Activated CD8-positive, alpha-beta memory T cell treated with anti-CD3 and anti-CD28 coated beads for 4 hours (primary cell): ENCODE measurements at places on chromosomes 6 and 20.

GRCh38 chr6:96469312-96469711 is 52.3 kb upstream of the UFL1 start:
- no peak for DNase-seq

GRCh38 chr20:1832634-1833033 is 62.6 kb upstream of the SIRPA start:
- no peak for DNase-seq

- no peak for DNase-seq
Measured at GRCh38 chr6:67768972-67769371, 866.1 kb upstream of the ADGRB3 start.

- DNase-seq, result no peak
Measured at GRCh38 chr20:36582322-36582721, 8.9 kb downstream of the TGIF2 start.

GRCh38 chr20:50691573-50692551 is 520 bp upstream of the RIPOR3 start:
- no peak for DNase-seq

- DNase-seq, result no peak
Measured at GRCh38 chr20:12598894-12599293, 409.9 kb upstream of the SPTLC3 start.

GRCh38 chr20:51914758-51915157 is 112.4 kb upstream of the SALL4 start:
- DNase-seq, result no peak

- no peak for DNase-seq
Measured at GRCh38 chr6:72078096-72078495, 191.7 kb downstream of the RIMS1 start.

DNA sequence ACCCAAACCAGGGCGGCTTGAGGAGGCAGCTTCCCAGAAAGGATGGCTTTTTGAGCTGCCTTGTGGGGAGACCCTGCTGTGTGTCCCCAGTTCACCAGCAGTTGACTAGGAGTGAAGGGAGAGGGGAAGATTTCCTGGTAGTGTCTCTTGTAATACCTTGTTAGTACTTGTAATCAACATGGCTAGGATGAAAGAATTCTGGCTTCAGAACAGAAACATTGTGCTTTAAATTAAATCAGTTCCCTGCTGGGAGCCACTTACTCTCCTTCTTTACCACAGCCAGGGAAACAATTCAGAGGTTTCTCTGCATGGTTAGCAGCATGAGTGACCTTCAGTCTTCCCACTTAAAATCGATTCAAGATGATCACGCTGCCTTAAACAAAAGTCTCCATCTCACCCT is 525.4 kb upstream of the ID4 start:
- no peak for DNase-seq

DNA sequence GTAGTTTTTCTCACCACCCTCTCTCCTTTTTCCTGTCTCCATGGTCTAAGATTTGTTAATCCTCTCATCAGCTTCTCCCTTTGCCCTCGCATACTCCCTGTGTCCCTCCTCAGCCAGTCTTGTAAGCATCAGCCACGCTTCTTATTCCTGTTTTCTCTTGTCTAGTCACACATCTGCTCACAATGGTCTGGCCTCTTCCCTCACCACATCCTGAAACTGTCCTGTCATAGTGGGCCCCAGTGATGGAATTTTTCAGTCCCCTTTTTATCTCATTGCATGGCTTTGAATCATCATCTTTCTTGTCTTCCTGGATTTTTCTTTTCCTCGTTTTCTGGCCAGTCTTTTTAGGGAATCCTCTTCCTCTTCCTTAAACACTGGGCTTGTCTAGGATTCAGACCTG is 57.2 kb downstream of the GFRA4 start:
- no peak for DNase-seq

DNA sequence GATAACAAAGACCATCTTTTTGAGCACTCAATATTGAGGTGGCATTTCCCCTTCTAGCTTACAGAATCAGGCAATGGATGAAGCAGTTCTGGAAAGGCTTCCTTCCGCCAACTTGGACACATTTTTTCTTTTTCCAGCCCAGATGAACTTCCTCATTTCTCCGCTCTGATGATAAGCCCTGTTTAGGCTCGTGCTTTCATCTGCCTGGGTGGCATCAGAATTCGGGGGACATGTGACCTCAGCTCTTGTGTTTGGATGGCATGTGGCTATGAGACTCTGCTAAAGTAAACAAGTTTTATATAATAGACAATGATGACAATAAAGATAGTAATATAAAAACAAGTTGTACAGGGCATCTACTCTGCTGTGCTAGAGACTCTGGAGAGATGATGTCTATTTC is 796.7 kb downstream of the DHX35 start:
- no peak for DNase-seq

DNA sequence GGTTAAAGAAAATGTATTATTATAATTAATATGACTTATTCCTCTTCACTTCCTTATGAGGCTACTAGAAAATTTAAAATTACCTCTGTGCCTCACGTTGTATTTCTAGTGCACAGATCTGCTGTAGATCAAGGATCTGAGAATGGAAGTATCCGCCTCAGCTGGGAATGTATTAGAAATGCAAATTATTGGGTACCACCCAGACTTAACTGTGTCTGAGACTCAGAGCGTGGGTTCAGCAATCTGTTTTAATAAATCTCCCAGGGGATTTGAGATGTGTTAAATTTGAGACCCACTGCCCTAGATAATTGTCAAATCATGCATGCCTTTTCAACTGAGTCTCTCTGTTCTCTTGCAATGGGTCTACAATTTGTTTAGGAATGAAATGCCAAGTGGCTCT is 658.0 kb upstream of the NOX3 start:
- DNase-seq, result no peak

GRCh38 chr6:133817460-133818047 is 71.4 kb upstream of the TCF21 start:
- DNase-seq, result no peak

DNA sequence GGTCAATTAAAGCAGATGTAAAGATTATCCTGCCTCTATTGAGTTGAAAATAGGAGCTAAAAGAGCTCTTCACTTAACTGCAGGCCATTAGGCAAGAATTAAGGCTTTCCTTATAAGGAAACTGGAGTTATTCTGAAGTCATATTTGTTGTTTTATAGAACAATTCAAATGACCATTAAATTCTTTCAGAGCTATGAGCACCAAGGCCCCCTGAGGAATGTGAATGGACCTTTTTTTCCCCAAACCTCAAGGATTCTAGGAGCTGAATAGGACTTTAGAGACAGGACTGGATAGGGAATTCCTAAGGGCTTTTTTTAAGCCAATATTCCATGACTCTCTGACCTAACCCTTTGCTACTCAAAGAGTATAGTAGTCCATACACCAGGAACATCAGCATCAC is 565.7 kb upstream of the BTBD3 start:
- no peak for DNase-seq

DNA sequence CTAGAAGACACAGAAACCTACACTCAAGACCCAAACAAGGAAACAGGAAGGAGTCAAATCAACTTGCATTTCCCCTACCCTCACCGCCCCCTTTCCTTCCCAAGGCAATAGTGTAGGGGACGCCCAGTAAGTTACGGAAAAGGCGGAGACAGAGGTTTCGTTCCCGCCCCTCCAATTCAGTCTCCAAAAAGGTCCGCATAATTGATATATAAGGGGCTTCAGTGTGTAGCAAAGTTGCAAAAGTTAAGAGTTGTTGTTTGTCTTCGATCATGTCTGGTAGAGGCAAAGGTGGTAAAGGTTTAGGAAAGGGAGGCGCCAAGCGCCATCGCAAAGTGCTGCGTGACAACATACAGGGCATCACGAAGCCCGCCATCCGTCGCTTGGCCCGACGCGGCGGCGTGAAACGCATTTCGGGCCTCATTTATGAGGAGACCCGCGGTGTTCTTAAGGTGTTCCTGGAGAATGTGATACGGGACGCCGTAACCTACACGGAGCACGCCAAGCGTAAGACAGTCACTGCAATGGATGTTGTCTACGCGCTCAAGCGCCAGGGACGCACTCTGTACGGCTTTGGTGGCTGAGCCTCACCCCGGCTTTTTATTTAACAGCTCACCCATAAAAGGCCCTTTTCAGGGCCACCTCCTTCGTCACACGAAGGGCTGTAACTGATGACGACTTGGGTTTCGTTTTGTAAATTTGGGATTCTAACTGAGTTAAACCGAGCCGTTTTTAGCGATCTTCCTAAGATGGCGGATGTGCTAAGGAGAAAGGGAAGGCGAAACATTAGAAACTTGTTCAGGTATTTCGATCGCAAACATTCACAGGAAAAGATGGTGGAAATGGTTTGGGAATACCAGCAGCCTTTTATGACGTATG is 124.6 kb upstream of the BTN3A2 start:
- no peak for DNase-seq

DNA sequence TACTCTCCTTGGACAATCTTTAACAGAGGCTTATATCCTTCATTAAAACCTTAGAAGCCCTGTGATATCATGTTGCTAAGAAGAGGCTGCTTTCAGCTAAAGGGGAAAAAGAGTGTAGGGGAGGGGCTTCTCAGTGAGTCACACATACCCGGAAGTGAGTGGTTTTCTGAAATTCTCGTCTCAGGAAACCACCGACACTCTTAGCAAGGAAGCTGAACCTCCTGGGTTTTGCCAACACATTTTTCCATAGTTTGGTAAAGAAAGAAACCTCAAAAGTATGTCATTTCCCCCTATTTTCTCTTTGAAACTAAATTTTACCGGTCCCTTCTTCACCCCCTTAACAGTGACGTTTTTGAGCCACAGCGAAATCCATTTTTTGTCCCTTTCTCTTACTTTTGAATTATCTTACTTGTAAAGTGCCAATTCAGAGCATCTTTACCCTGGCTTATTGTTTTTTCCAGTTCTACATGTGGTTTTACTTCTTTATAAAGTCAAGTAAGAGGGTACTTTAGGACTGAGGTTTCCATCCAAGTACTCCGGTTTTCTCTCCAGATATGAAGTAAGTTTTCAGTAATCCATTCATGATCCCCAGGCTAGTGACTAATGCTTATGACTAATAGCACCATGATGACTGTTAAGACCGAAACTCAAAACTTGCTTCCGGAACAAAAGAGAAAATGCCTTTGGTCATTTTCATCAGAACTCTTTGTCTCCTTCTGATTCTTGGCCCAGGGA is 219.3 kb downstream of the ARHGAP18 start:
- peak; percentile 42 for DNase-seq

GRCh38 chr6:3697609-3698008 is 53.9 kb downstream of the PXDC1 start:
- no peak for DNase-seq

GRCh38 chr6:3782876-3783832 is 31.6 kb upstream of the PXDC1 start:
- no peak for DNase-seq
